Head of caudate nucleus (tissue), 42 donors: ENCODE measurements at places on chromosomes 13 and 19.

GRCh38 chr13:40520916-40521315, 145.5 kb downstream of the FOXO1 start:
- DNase-seq: no peak

GRCh38 chr13:96984051-96984508, 10.2 kb downstream of the OXGR1 start:
- DNase-seq: peak; percentile 12

- DNase-seq: peak; percentile 81
These were observed 2.8 kb downstream of the PTGER1 start for GRCh38 chr19:14472202-14472938.

DNA sequence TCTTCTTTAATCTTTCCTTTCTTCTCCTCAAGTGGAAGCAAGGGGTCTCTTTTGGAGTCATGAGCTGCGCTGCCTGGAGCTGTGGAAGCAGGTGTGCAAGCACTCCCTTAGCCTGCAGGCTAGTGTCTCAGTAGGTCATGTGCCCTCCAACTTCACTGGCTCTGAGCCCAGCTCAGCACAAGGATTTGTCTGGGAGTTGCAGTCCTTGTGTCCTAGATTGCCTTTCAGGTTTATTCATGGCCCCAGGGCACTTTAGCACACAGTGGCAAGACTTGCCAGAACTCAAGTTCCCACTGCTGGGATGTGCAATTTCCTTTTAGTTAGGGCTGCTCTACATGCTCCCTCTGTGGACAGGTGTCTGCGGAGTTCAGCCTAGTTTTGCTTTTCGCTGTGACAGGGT, 211.7 kb downstream of the LIG4 start:
- no peak for DNase-seq

GRCh38 chr19:4425537-4425936, 23.1 kb downstream of the CHAF1A start:
- no peak for DNase-seq

DNA sequence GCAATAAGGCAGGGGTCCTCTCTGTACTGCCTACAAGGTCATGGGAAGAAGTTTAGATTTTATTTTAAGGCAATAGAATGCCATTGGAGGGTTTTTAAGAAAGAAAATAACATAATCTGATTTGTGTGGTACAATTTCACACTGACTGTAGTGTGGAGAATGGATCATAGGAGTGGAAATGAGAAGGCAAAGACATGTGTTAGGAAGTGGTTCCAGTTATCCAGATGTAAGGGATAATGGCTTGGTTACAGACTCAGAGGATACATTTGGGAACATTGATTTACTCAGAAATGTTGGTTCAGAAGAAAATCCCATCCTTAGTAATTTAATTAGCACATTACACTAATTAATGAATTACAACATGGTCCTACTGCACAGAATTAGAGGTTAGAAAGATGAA, 788.2 kb downstream of the SLITRK5 start:
- DNase-seq: no peak

GRCh38 chr13:39283072-39283471, 244.8 kb downstream of the NHLRC3 start:
- no peak for DNase-seq
